ENCODE measurements at places on chromosomes 3 and 15. TPM values are rescaled to one million over a fixed set of nuclear protein-coding genes. Genes with fewer than 3 reads are reported as not detected.

TRIM42 gene
- total RNA-seq = not detected

PEX5L gene
- total RNA-seq = not detected

DNA sequence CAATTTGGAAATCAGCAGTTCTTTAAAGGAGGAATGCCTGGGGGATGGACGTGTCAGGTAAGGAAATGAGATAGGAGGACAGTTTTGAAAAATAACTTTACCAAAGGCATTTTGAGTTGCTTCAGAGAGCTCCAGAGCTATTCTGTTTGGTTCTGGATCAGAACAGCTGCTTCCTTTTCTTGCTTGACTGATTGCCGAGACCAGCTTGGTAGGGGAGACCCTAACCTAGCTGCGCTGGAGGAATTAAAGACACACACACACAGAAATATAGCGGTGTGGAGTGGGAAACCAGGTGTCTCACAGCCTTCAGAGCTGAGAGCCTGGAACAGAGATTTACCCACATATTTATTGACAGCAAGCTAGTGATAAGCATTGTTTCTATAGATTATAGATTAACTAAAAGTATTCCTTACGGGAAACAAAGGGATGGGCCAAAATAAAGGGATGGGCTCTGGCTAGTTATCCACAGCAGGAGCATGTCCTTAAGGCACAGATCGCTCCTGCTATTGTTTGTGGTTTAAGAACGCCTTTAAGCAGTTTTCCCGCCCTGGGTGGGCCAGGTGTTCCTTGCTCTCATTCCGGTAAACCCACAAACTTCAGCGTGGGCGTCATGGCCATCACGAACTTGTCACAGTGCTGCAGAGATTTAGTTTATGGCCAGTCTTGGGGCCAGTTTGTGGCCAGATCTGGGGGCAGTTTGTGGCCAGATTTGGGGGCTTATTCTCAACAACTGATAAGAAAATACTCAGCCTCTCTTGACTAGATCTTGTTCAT, 556.0 kb downstream of the ROBO1 start:
- DNase-seq = no peak

DNA sequence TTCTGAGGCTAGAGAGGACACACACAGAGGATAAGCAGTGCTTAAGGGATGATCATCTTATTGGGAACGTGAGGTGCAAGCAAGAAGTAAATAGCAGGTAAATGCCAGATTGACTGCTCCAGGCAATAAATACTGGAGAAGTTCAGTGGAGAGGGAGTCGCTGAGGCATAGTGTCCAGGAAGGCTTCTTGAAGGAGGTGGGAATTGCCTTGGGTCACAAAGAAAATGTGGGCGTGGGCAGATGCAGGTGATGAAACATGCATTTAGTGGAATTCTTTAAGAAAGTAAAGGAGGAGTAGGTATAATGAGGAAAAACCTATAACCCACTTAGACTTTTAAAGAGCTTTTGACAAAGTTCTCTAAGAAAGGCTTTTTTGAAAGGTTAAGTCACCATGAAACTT, 7.4 kb upstream of the SEMA5B start:
- no peak for DNase-seq

- DNase-seq = no peak
These were observed 610.8 kb downstream of the NTRK3 start for GRCh38 chr15:87645723-87646122.

- DNase-seq = no peak
These were observed 209.5 kb downstream of the GRM7 start for GRCh38 chr3:7070461-7070860.

All from activated naive CD4-positive, alpha-beta T cell treated with anti-CD3 and anti-CD28 coated beads, Interleukin-2, amount 50 U/mL, for 72 hours (primary cell).